ENCODE measurements at places on chromosomes 16 and 17.

- DNase-seq, result no peak
Measured at GRCh38 chr16:81029930-81030604, 5.6 kb upstream of the ATMIN start.

DNA sequence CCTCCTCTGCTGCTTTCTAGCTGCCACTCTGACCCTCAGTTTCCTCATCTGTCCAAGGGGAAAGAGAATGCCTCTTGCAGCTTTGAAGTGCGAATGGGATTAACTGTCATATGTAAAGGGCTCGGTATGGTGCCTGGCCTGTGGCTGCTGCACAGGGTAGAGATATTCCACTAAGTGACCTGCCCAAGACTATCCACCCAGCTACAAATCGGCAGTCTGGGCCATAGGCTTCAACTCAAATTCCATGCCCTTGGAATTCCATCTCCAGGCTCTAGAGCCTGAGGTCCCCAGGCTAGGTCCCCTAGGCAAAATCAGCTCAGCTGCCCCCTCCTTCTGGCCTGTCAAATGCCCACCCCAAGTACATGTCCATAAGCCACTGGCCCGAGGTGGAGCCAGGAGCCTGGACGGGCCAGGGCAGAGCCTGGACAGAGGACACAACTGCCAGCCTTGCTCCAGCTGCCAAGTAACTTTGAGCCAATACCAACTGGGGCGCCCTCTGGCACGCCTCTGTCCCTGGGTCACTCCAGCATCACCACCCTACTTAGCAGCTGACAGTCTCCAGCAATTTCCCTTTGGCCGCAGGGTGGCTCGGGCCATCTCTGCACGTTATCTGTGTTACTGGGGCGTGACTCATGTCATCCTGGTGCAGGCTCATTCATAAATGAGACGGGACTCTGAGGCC is 57.2 kb downstream of the SDK2 start:
- no peak for DNase-seq

DNA sequence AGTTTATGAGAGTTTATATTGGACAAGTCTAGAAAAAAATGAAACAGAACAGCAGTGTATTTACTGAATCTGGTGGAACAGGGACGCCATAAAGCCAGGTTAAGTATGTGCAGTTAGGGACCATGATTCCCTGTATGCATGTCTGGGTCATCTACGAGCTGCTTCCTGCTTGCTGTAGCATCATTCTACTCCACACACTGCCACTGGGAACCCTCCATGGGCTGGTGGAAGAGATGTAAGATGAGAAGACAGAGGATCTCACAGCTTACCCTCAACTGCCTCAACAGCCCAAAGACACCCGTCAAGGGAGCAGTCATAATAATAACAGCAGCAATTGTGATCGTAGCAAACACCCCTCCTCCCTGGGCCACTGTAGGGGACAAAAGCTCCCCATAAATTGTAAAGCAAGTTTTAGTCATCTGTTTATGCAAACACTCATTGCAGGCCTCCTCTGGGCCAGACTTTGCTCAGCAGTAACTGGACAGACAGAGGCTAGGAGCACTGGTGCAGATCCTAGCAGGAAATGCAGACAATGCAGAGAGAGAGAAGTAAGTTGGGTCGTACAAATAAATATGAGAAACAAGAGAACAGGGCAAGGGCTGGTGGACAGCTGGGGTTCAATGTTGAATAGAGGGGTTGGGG is 188.0 kb downstream of the SOX9 start:
- DNase-seq, result no peak

DNA sequence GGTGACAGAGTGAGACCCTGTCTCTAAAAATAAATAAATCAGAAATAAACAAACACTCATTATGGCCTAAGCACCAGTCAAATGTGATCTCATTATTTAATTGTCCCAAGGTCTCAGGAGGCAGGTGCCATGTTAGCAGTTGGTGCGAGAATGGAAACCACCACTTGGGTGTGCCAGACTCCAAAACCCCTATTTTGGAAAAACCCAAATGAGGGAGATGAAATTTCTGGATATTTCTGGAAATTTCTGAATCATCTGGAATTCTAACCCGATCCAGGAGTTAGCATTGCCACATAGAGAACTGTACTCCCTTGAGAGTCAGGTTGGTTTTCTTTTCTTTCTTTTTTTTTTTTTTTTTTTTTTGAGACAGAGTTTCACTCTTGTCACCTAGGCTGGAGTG is 264.0 kb downstream of the XYLT1 start:
- DNase-seq, result no peak

- no peak for DNase-seq
Measured at GRCh38 chr16:87929986-87930385, 6.3 kb downstream of the CA5A start.

GRCh38 chr17:5516060-5516792 is 29.9 kb downstream of the MIS12 start:
- DNase-seq, result no peak

GRCh38 chr16:73753931-73754330 is 542.7 kb upstream of the PSMD7 start:
- no peak for DNase-seq

DNA sequence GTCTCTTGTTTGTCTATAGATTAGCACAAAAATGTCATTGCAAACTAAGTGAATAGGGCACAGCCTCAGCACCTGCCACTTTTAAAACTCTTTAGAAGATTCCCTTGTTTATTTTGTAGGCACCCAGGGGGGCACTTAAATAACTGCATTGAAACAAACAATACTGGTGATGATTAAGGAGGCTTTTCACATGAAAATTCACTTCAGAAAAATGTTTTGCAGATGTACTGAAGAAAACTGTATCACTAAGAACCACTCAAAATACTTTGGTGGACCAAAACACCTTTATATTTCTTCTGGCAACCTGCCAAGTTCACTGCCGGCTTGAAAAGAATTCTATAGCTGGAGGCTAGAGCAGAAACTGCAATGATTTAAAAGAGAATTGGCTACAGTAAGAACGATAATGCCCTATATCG is 281.5 kb downstream of the TOX3 start:
- DNase-seq, result no peak

DNA sequence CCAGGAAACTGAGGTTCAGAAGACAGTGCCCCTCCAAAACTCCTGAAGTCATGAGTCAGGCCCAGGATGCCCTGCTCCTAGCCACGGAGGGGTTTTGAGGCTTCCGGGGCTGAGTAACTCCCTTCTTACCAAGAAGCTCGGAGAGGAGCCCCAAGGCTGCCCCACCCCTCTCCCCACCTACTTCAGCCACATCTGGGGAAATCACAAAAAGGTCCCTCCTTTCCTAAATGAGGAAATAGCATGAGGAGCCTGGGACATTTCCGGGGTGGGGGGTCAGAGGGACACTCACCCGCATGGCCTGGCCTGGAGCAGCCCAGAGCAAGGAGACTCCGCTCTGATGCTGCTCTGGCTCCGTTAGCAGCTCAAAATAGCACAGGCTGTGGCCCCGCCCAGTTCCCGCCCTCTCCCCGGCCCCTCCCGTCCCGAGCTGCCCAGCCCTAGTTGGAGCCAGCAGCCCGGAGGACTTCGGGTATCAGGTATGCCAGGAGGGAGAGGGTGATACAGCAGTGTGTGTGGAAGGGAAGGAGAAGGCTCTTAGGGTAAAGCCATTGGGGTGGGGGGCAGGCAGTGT is 40.1 kb downstream of the MYO18A start:
- DNase-seq, result peak; percentile 71

- no peak for DNase-seq
Measured at GRCh38 chr17:57552114-57552624, 192.9 kb downstream of the CCDC182 start.

GRCh38 chr16:79532785-79533184 is 67.8 kb downstream of the MAF start:
- DNase-seq, result no peak

- no peak for DNase-seq
Measured at GRCh38 chr17:77915594-77916021, 42.9 kb upstream of the TNRC6C start.

GRCh38 chr17:78081551-78081950 is 47.0 kb downstream of the TMC6 start:
- DNase-seq, result no peak
